Adipocyte (in vitro differentiated cells): ENCODE measurements at places on chromosomes 16 and 17.

DNA sequence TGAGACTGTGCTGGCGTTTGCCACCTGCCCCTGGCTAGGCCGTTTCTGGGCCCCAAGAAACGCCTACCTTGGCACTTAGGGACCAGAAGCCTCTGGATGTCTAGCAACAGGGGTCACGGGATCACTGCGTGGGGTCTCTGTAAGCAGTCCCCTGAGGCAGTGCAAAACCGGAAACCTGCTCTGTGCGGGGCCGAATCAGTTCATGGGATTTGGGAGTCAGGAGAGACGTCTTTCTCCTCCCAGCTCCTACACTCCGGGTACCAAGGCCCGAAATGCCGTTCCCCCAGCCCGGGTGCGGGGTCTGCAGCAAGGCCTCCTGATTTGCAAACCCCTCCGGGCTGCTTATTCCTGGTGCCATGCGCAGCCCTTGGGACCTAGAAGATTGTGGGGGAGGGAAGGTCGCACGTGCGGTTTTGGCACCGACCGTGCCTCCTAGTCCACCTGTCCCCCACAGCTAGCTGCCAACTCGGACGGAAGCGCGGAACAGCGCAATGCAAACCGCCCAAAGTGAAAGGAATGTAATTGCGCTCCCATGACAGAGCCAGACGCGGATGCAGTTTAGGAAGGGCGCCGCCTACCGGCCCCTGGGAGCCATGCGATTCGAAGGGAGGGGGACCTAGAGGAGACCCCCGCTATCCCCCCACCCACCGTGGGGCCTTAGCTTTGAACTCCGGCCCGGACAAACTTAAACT is 6.5 kb downstream of the IRX5 start:
- peak; percentile 51 for DNase-seq

- no peak for DNase-seq
These were observed 106.5 kb downstream of the ABCC6 start for GRCh38 chr16:16116841-16117240.

GRCh38 chr17:2181206-2181896 is 122.2 kb downstream of the SMG6 start:
- DNase-seq: peak; percentile 89

GRCh38 chr17:3917391-3917931 is 1.2 kb upstream of the P2RX1 start:
- no peak for DNase-seq

DNA sequence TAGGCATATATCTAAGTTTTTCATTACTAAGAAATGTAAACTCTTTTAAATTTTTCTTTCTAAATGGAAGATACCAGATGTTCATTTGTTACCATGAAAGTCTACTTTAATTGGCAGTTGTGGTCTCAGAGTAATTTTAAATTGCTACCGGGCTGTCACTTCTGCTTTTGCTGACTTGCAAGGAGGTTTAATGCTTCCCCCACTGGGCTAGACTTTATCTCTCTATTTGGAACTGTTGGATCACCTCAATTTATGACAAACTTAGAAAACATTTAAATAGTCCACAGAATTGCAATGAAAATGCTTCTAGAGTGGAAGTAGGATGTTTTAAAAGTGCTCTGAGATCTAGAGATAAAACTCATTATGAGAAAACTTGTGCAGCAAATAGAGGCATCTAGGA is 479.8 kb upstream of the GOT2 start:
- no peak for DNase-seq

DNA sequence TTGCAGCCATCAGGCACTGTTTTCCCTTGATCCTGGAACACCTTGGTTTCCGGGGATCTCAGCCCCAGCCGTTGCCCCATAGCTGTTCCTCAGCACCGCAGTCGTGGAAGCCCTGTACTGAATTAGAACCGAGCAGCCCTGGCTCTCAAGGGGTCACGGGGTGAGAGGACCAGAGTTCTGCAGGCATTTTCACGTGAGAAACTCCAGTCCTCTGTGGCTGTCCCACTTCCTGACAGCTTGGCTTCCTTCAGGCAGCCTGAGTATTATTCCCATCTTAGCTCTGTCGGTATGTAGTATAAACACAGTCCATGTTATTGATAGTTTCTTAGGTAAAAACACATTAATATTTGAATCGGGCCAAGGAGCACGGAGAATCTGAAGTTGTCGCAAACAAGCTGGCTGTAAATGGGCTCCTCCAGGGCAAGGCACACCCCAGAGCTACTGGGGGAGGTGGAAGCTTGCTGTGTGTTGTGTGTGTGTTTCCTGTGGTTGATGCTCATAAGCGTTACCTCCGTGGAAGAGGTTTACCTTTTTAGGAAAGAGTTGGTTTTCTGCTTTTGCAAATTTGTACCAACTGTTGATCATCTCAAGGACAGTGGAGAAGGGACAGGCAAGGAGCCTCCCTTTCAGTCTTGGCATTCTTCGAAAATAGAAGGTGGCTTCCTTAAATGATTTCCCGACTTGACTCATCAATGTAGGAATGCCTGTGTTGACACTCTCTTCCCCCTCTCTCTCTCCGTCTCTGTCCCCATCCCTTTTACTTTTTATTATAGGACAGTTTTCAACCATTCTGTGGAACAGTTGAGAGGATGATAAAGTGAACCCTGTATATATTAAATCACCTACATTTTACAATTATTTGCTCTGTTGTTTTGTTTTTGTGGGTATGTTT is 208.9 kb upstream of the CHMP6 start:
- peak; percentile 46 for DNase-seq

- DNase-seq: peak; percentile 32
These were observed 114.5 kb upstream of the C17orf78 start for GRCh38 chr17:37261286-37261685.
